ENCODE measurements at places on chromosomes 16 and 17.
A peak's percentile ranks its signal among the peaks of the same experiment; 100 is the strongest.

- no peaks in the 10 kb centered on the region for H3K27me3 ChIP-seq
- H3K4me3 ChIP-seq: peak overlapping the region; percentile 74
- no peaks in the 10 kb centered on the region for H3K36me3 ChIP-seq
- peaks cover 10% of the 10 kb centered on the region for H3K4me1 ChIP-seq
These were observed 96.3 kb downstream of the RAB11FIP4 start for GRCh38 chr17:31487648-31488263.

DNA sequence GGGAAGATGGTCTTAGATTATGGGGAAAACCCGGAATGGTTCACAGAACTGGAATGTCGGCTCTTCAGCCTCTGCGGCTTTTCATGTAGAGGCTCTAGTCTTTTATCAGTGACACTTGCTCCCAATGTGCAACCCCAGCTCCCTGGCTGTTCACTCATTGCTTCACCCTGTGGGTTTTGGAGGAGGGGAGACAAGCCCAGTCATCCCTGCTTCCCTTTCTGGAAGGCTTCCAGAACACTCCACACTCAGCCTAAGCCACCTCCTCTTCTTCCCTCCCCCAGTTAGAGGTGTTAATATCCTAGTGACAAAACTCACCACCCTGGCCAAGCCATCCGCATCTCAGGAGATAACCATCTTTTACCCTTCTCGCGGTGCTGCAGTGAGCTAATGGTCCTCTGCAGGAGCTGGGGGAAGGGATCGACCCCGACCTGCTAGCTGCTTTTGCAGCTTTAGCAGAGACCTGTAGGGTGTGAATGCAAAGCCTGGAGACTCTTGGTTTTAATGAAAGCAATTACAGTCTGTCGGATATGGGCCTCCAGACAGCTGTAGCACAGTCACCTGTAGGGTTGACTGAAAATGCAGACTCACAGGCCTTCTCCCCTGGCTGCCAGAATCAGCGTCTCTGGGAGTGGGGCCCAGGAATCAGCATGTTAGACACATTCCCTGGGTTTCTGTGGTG, 24.3 kb upstream of the LASP1NB start:
- H3K4me1 ChIP-seq: peaks cover 21% of the 10 kb centered on the region
- H3K27ac ChIP-seq: peak overlapping the region; percentile 56
- no peaks in the 10 kb centered on the region for H3K27me3 ChIP-seq
- peaks cover 43% of the 10 kb centered on the region for H3K36me3 ChIP-seq

- no peaks in the 10 kb centered on the region for H3K4me1 ChIP-seq
- no peak for DNase-seq
These were observed 8.8 kb upstream of the RPL38 start for GRCh38 chr17:74194682-74195081.

DNA sequence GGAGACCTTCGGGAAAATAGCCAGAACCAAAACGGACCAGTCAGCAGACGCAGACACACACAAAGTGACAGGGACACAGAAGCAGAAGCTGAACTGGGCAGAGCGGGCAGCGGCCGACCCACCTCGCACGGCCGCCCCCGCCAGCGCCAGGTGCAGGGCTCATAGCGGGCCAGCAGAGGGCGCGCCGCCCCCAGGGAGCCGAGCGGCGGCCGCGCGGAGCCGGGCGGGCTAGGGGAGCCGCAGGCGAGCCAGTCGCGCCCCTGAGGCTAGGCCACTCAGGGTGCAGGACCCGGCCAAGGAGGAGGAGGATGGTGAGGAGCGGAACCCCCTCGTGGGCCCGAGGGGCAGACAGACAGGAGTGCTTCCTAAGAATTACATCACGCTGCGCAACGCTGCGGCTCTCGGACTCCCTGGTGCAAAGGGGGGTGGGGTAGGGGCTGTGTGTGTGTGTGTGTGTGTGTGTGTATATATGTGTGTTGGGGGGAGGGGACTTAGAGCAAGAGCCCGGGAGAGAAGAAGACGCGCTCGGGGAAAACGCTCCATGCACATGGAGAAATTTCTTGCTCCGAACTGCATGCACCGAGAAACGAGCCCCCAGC, 913 bp upstream of the NOG start:
- H3K36me3 ChIP-seq: no peaks in the 10 kb centered on the region
- H3K4me1 ChIP-seq: peaks cover 32% of the 10 kb centered on the region
- no peak for DNase-seq

- no peaks in the 10 kb centered on the region for H3K4me1 ChIP-seq
- H3K4me3 ChIP-seq: no peak overlapping the region
These were observed 90.7 kb downstream of the CLEC16A start for GRCh38 chr16:11035096-11035495.

Data from ascending aorta (tissue), 2 donors.